Neural crest cell (in vitro differentiated cells): ENCODE measurements at places on chromosomes 2 and 18. TPM values are rescaled to one million over a fixed set of nuclear protein-coding genes. Genes with fewer than 3 reads are reported as not detected.

PER2 gene
- 8.6 TPM in 2 replicates for total RNA-seq

LCT gene
- 0.14 and 0.19 TPM in 2 replicates for total RNA-seq

HAAO gene
- total RNA-seq: 3.5 and 4.9 TPM in 2 replicates

EPHA4 gene
- 105 and 108 TPM in 2 replicates for total RNA-seq

GALR1 gene
- not detected in 2 replicates for total RNA-seq

RHOB gene
- 146 and 150 TPM in 2 replicates for total RNA-seq

ITGB6 gene
- total RNA-seq: not detected in 2 replicates

MORN2 gene
- total RNA-seq: 18.4 and 18.8 TPM in 2 replicates

SLC40A1 gene
- total RNA-seq: 2.0 and 2.6 TPM in 2 replicates

FTCDNL1 gene
- 1.5 and 1.6 TPM in 2 replicates for total RNA-seq

ADRA2B gene
- total RNA-seq: 0.79 and 0.82 TPM in 2 replicates

HEATR5B gene
- total RNA-seq: 17.7 and 19.0 TPM in 2 replicates

MDH1B gene
- total RNA-seq: 2.0 and 4.6 TPM in 2 replicates

CNNM4 gene
- total RNA-seq: 11.8 and 14.4 TPM in 2 replicates

SERPINB4 gene
- total RNA-seq: not detected in 2 replicates

NT5C1B gene
- not detected in 2 replicates for total RNA-seq

FAM210A gene
- total RNA-seq: 15.1 and 16.8 TPM in 2 replicates

INHA gene
- total RNA-seq: 0.50 TPM in 1 of 2 replicates, not detected in the other

NPAS2 gene
- total RNA-seq: 2.6 TPM in 2 replicates

STPG4 gene
- total RNA-seq: 0.26 and 0.34 TPM in 2 replicates

VWA3B gene
- not detected in 2 replicates for total RNA-seq

PARD3B gene
- 15.9 and 18.4 TPM in 2 replicates for total RNA-seq

ERCC3 gene
- 63.6 and 67.4 TPM in 2 replicates for total RNA-seq

LOXHD1 gene
- total RNA-seq: not detected in 2 replicates

CACNB4 gene
- 6.0 and 6.9 TPM in 2 replicates for total RNA-seq

MYO1B gene
- 107 and 116 TPM in 2 replicates for total RNA-seq

TCF7L1 gene
- 40.3 and 41.8 TPM in 2 replicates for total RNA-seq

MAP3K19 gene
- not detected in 2 replicates for total RNA-seq

IL37 gene
- 0.40 TPM in 1 of 2 replicates, not detected in the other for total RNA-seq

IL1A gene
- not detected in 2 replicates for total RNA-seq

PIEZO2 gene
- total RNA-seq: 15.5 and 17.0 TPM in 2 replicates

ACTG2 gene
- total RNA-seq: 0.39 TPM in 1 of 2 replicates, not detected in the other

FZD7 gene
- 89.1 and 91.0 TPM in 2 replicates for total RNA-seq

ALLC gene
- not detected in 2 replicates for total RNA-seq

IRS1 gene
- 14.8 and 15.1 TPM in 2 replicates for total RNA-seq

GALNT14 gene
- total RNA-seq: 1.4 and 1.5 TPM in 2 replicates

MGAT4A gene
- 11.5 and 12.2 TPM in 2 replicates for total RNA-seq
